Effector CD8-positive, alpha-beta T cell (primary cell): ENCODE measurements at places on chromosomes 6 and 20.
A peak's percentile ranks its signal among the peaks of the same experiment; 100 is the strongest.

- no peak for DNase-seq
Observed at GRCh38 chr6:41343641-41344187, 8.3 kb downstream of the NCR2 start.

DNA sequence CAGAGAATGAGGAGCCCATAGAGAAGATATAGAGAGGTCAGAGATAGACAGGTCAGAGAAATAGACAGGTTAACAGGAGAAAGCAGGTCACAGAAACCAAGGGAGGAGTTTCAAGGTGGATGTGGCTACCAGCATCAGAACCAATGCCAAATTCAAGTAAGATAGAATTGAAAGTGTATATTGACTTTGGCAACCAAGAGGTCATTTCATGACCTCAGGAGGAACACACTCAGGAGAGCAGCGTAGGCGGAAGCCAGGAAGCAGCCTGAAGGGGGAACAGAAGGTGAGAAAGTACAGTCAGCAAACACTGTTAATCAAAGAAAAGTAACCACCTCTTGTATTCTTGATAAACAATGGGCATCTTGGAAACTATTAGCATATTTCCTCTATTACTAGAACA, 33.9 kb upstream of the ALDH8A1 start:
- no peak for DNase-seq

- no peak for DNase-seq
Observed at GRCh38 chr20:22394583-22394982, 189.8 kb downstream of the FOXA2 start.

- DNase-seq, result no peak
Observed at GRCh38 chr6:75422024-75422639, 71.5 kb downstream of the FILIP1 start.

- no peak for DNase-seq
Observed at GRCh38 chr6:96520171-96521115, 1.2 kb upstream of the UFL1 start.

- no peak for DNase-seq
Observed at GRCh38 chr20:17524560-17524959, 6.6 kb downstream of the BFSP1 start.

DNA sequence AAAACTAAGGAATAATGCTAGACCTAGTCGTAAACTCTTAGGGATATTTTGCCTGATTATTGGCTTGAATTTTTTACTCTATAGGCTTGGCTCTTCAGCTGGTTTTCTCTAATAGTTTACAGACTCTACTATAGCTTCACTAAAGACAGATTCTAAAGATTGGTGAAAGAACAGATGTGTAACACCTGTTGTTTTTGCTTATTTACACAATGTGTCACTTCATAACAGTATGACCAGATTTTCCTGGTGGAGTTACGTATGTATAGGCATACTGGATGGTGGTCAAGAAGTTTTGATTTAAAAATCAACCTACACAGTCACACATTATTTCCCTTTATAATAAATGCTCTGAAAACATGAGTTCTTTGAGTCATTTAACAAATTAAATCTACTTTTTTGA, 4.8 kb downstream of the COL19A1 start:
- DNase-seq, result no peak

- peak; percentile 48 for DNase-seq
Observed at GRCh38 chr6:132279592-132280139, 121.6 kb downstream of the MOXD1 start.

- no peak for DNase-seq
Observed at GRCh38 chr6:106141441-106142237, 55.5 kb downstream of the PRDM1 start.

GRCh38 chr20:10915815-10916214, 242.0 kb upstream of the JAG1 start:
- no peak for DNase-seq

GRCh38 chr6:157265186-157265585, 58.1 kb downstream of the TMEM242 start:
- DNase-seq, result no peak

- no peak for DNase-seq
Observed at GRCh38 chr6:16058201-16058928, 70.5 kb upstream of the MYLIP start.

DNA sequence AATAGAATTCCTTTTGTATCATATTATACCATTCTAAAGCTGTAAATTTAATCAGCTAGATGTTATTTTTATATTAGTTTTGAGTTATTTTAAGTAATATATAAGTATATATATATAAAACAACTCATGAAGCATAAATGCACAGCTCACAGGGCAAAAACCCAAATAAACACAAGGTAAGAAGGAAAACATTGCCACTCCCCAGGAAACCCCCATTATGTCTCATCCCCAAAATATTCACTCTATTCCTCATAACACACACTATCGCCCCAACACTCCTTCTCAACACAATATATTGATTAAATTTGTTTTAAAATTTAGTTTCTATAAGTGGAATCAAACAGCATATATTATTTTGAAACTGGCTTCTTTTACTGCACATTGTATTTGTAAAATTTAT, 98.6 kb upstream of the FAM83B start:
- no peak for DNase-seq

DNA sequence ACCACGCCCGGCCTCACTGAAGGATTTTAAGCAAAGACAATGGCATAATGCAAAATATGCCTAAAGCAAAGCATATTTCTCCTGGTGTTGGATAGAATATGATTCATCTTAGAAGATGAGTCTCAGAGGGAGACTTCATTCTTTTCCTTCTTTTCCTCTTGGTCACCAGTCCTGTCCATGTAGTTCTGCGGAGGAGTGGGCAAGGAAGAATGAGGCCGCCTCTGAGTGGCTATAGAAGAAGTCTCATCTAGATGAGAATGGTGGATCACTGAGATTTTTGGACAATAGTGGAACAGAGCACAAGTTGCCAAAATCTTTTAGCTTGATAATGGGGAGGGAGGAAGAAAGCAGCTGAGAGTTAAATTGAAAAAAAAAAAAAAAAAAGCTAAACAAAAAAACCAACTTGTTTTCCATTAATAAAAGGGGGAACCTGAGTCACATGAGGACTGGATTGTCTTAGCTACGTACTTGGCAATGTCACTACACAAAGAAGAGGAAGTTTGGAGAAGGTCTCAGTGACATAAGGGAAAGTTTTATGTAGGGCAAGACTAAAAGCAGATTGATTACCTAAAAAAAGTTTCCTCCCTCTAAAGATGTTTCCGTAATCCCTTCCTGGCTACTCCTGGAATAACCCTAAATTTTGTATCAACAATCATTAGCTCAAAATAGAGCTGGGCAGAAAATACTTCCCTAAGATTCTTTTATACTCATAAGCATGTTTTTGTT, 6.0 kb downstream of the CD83 start:
- DNase-seq, result no peak

GRCh38 chr6:1347161-1347560, 35.3 kb downstream of the FOXQ1 start:
- DNase-seq, result no peak

DNA sequence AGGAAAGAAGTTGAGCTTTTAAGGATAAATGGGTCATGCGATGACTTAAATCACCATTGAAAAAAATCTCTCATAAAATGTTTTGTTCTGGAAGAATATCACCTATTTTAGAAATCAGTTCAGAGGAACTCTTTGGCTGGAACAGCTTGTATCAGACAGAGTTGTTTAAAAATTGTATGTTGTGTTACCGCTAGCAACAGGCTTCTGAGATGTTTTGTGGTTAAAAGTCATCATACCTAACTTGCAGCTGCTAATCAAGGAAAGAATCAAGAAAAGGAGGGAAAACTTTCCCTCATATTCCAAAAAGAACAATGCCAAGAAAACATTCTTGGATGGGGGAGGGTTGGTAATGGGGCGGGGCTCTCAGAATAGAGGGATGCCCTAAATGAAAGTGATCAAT, 220.7 kb upstream of the CITED2 start:
- no peak for DNase-seq

GRCh38 chr6:94559829-94560537, 1017.4 kb upstream of the MANEA start:
- no peak for DNase-seq

GRCh38 chr20:59455402-59456341, 148.7 kb upstream of the PHACTR3 start:
- DNase-seq, result no peak

DNA sequence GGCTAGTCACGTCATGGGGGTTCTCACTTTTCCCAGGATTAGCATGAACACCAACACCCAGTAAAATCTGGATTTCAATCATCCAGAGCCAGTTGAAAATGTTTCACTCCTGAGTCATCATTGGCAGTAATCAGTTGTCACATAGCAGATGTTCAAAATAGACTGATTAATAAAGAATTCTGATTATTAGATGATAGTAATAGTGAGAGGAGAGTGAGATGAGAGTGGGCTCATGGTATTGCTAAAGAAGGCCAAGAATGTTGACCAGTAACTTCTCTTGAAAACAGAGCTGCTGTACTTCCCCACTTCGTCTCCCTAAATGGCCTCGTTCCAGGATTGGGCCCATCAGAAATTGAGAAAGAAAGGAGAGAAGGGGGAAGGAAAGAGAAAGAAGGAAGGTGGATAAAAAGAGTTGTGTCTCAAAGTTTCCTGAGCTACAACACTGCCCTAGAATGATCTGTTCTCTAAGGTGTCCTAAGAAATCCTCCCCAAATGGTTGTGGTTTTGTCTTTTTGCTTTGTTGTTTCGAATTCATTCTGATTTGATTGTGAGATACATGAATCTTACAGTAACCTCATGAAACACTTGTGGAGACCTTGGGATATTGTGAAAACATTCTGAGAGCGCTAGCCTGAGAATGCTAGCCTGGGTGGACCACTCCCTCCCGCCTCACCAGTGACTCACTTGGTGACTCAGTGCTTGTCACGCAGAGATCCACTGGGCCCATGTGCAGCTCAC, 502.2 kb upstream of the JARID2 start:
- DNase-seq, result no peak

DNA sequence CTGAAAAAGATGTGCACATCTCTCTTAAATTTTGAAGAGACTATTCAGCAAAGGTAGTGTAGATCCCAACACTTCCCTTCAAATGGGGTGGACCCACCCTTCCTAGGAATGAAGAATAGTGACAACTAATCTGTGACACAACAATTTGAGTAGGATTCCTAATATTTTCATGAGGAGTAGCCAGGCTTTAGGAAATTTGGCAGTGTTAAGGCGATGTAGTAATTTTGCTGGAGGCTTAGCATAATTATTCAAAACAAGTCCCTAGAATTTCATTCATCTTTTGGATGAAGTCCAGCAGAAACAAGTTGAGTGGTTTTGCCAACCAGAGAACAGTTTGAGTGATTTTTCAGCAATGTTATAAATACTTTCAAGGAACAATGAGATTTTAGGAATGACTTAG, 52.4 kb downstream of the ELOVL4 start:
- DNase-seq, result no peak

DNA sequence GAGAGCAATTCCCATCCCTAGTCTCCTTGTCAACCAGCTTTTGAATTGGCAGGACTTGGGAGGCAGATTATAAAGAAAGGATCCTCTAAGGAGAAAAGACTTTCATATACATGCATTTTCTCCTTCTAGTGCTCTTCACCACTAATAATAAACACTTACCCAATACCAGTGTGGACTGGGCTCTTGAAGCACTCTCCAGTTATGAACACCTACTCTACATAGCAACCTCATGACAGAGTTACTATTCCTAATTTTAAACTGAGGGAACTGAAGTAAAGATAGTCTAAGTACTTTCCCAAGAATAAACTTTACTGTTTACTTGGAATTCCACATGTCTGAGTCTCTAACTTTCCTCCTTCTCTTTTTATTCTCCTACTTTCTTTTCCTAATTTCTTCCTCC, 4.8 kb downstream of the COL9A1 start:
- no peak for DNase-seq

DNA sequence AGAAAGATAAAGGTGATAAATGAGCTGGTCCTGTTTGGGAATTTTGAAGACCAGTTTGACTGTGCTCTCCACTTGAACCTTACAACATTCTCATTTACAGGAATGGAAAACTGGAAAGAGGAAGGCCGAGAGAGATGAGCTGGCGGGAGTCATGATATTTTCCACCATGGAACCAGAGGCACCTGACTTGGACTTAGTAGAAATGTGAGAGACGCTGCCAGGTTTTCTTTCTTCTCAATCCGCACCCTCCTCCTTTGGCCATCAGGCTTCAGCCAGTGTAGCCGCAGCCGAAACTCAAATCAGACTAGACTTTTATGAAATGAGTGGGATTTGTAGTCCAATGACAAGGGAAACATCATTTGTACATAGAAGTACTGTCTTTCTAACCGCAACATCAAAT, 54.7 kb upstream of the SYNJ2 start:
- no peak for DNase-seq

- no peak for DNase-seq
Observed at GRCh38 chr20:4985658-4986057, 15.7 kb downstream of the SLC23A2 start.

GRCh38 chr20:41223112-41223511, 85.8 kb downstream of the PLCG1 start:
- DNase-seq, result no peak

DNA sequence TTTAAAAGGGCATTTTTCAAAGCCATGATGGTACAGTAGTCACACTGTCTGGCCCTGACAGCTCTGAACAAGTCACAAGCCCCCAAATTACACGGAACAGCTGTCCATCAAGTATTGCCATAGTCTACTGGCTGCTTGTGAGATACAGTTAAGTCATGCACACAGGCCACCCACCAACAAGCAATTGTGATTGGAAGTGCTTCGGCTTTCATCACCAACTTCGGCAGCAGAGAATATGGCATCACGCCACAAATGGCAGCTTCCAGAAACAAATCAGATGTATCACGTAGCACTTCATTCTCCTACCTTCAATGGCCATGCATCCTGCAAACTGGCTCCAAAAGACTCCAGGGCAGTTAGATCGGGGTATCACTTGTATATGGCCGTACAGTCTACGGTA, 160.5 kb downstream of the PTPRT start:
- DNase-seq, result no peak

- no peak for DNase-seq
Observed at GRCh38 chr6:135814043-135814442, 37.5 kb upstream of the PDE7B start.

- no peak for DNase-seq
Observed at GRCh38 chr6:9511157-9511556, 903.7 kb downstream of the TFAP2A start.

DNA sequence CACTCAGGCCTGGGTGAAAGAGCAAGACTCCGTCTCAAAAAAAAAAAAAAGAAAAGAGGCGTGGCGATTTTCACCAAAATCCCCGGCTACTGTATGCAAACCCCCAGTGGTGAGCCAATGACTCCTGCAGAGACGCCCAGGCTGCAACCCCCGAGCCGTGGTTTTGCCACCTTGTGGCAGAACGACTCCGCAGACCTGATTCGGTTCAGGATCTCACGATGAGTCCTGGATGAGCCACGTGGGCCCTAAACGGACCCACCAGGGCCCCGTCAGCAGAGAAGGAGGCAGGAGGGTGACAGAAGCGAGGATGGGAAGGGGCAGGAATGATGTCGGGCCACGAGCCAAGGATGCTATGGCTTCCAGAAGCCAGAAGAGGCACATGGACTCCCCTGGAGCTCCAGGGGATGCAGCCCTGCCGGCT, 42.5 kb downstream of the SLC2A4RG start:
- peak; percentile 59 for DNase-seq

DNA sequence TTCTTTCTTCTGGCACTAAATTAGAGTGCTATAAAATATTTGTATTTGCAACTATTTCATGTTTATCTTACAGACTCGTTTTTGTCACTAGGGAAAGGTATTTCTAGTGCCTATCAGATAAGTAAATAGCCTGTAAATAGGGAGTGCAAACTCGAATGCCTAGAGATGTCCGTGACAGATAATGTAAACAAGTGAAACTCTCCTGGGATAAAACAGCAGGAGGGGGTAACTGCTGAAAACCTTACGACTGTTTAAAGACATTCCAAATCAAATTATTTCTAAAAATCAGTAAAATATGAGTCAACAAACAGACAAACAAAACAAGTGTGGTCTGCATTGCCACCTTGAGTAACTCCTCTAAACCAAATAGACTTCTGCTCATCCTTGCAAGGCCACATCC, 932.1 kb downstream of the EYS start:
- no peak for DNase-seq

- no peak for DNase-seq
Observed at GRCh38 chr20:31747640-31748039, 8.6 kb downstream of the TPX2 start.
